NCI-H2227 treated with DMSO at 0.1 percent for 48 hours (cell line): ENCODE measurements at places on chromosomes 5 and 9.

DNA sequence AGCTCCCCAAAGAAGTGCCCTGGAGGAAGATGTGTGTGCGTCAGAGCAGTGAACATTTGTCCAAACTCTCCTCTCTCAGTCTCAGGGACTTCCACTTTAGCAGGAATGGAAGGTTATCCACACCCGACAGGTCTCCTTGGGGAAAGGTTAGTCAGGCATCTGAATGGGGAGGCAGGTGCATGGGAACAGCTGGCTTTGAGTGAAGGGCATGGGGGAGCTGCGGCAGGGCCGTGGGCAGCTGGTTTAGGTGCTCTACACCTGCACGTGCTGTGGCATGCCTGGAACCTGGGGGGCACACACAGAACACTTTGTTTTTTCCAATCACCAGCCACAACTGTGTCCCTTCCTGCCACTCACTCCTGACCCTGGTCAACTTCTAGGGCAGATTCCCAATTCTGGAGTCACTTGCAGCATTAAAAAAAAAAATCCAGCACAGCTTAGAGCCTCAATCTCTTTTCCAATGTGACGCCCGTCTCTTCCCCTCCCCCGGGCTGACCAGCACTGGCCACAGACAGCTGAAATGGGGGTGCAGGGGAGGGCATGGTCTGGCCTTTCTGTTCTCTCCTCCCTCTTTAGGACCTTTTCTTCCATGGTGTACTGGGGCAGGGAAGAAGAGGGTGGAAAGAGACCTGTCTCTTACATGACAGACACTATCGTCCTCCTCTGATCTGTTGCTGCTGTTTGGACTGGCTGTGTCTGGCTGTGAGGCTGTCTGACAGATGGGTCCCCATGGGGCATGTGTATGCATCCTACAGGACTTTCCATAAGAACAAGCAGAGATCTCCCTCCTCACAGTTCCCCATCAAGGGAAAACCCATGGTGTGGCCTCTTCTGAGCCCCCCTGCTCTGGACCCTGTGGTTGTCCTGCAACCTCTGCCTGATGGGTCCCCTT, 9.5 kb upstream of the IL3 start:
- no peak for DNase-seq

GRCh38 chr5:29185558-29185957, 2007.9 kb upstream of the CDH6 start:
- no peak for DNase-seq

DNA sequence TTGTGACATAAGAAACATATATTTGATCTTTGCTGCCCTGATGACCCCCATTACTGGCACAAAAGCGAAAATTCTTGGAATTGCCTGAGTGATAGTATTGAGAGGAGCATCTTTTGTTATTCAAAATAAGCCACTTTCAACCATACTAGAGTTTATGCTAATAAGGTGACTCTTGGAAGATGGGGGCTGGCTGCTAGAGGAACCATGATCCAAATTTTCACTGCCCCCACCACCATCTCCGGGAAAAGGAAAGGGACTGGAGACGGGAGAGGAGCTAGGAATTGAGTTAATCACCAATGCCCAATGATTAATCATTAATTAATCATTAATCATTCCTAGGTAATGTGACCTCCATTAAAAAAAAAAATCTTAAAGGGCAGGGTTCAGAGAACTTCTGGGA, 25.6 kb downstream of the FBXW11 start:
- DNase-seq, result no peak

DNA sequence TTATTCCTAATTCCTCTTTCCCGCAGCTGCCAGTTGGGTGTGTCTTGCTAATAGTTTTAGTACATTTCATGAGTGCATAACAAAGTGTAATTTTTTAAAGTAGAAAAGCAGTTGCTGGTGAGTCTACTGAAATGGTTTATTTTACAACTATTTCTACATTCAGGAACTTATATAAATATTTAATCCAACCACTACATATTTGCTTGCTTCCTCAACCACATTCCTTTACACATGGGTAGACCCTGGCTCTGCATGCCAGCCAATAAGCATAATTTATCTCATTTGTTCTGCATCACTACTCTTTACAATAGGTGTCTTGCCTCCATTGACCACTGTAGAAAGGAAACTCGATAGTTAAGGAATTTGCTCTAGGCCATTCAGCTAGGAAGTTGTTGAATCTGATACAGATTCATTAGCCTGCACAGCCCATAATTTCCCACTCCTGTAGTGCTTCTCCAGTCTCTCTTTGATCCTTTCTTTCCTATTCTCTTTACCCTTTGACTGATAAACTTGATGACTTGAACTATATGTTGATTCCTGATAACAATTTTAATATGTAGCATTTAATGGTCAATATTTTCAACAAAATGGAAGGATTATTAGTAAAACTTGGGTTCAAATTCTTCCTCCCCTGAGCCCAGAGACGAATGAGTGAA, 342.5 kb upstream of the ACTBL2 start:
- no peak for DNase-seq

DNA sequence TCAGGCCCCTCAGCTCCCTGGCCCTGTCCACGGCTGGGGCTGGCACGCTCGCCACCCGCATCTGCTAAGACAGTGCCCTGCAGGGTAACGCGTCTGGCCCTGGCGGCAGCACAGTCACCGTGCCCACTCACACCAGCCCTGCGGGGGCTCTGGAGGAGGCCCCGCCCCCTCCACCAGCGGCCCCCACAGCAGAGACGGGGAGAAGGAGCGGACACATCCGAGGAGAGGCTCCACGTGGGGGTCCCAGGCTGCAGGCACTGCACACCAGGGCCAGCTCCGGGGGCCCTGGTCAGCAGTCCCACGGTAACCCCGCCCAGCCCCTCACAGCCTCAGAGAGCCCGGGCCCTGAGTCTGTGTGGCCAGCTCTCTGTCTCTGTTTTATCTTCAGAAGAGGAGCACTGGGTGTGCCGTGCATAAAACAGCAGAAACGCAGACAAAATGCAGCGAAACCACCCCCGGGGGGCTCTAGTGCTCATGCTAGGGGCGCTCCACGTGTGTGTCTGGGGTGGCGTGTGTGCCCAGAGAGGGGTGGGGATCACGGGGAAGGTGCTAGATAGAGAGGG, 47.5 kb upstream of the NRARP start:
- DNase-seq, result no peak

GRCh38 chr9:120343416-120343815, 236.6 kb downstream of the CDK5RAP2 start:
- DNase-seq, result no peak

- DNase-seq, result no peak
These were observed 286.0 kb downstream of the ZSWIM6 start for GRCh38 chr5:61617995-61618525.

- peak; percentile 17 for DNase-seq
These were observed 10.6 kb upstream of the PPP1R26 start for GRCh38 chr9:135468854-135469521.

- no peak for DNase-seq
These were observed 663.9 kb upstream of the RGMB start for GRCh38 chr5:98109561-98110006.

GRCh38 chr9:132681561-132681960, 11.3 kb downstream of the GTF3C4 start:
- no peak for DNase-seq

- DNase-seq, result no peak
These were observed 307.3 kb downstream of the PIK3R1 start for GRCh38 chr5:68522863-68523262.

DNA sequence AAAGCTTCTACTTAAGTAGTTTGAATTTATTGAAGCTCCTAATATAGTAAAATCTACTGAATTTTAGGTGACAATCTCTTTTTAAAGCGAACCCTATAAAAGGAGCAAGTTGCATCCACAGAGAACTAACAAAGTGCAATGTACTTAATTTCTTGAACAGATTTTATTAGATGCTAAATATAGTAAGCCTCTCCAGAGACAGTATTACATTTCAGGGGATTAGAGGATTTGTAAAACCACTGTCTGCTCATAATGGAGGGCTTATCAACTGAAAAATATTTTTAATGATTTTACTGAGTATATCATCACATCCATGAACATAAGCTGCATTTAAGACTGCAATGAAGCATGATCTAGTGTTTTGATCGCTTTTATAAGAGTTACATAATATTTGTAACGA, 230.0 kb upstream of the EFNA5 start:
- DNase-seq, result no peak

DNA sequence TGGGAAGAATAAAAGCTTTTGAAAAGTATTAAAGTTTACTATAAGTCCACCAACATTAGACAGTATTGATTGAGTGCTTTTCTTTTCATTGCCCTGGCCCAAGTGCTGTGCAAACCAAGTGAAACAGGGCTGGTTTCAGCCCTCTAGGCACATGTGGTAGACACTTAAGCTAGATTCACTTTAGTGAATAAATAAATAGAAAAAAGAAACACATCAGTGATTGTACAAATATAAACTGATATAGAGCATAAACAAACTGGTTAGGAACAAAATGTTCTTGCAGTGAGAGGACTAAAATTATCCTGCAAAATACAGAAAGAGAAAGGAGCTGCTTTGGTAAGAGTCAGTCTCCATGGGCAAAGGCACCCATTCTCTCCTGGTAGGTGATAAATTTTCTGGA, 29.7 kb downstream of the ACTBL2 start:
- DNase-seq, result no peak

- DNase-seq, result no peak
These were observed 18.2 kb downstream of the PPP2R2B start for GRCh38 chr5:146860213-146860893.

DNA sequence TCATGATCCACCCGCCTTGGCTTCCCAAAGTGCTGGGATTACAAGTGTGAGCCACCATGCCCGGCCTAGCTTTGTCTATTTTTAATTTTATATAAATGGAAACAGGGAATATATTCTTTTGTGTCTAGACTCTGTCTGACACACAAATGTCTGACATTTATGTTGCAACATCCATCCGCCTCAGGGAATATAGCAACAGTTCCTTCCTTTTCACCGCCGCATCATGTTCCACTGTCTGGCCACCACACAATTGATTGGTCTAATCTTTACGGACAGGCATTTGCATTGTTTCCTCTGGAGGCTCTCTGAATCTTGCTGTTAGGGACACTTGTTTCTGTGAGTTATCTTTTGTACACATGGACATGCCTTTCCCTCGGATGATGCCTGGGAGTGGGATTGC, 20.1 kb upstream of the TBC1D9B start:
- DNase-seq, result no peak

GRCh38 chr5:139512786-139513390, 30.3 kb upstream of the STING1 start:
- no peak for DNase-seq

- DNase-seq, result no peak
These were observed 619.2 kb upstream of the CLINT1 start for GRCh38 chr5:158478139-158478538.

DNA sequence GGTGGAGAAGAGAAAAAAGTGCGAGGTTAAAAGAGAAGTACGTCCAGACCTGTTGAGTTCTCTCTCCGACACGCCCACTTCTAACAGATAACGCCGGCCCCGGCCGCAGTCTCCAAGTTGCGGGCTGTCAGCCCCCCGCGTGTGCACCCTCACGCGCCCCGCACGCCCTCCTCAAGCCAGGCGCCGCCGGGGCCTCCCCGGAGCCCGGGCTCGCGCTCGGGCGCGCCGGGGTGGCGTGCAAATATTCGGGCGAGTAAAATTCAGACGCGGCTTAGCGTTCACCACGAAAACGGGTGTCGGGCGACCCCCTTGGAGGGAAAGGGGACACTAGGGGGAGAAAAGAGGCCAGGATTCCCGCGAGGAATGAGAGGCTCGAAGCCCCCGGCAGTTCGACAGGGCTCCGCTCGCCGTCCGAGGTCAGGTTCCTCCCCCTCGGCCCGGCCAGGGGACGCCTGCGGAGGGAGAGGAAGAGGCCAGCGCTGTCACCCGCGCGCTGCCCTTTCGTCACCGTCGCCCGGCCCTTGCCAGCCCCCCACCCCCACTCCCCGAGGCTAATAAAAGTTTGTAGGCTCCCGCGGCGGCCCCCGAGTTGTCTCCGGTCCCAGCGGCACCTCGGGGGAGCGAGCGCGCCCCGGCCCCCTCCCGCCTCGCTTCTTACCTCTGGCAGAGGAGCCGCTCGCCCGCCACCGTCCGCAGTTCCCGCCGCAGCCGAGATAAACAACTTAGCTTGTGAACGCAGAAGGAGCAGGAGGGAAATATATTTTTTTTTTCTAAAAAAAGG, 743 bp downstream of the NR3C1 start:
- DNase-seq, result no peak

GRCh38 chr5:115463983-115464382, 80.6 kb downstream of the FEM1C start:
- DNase-seq, result no peak

GRCh38 chr9:98191671-98192502, 550 bp downstream of the CORO2A start:
- DNase-seq, result no peak

GRCh38 chr9:108045851-108046250, 556.3 kb upstream of the KLF4 start:
- no peak for DNase-seq

DNA sequence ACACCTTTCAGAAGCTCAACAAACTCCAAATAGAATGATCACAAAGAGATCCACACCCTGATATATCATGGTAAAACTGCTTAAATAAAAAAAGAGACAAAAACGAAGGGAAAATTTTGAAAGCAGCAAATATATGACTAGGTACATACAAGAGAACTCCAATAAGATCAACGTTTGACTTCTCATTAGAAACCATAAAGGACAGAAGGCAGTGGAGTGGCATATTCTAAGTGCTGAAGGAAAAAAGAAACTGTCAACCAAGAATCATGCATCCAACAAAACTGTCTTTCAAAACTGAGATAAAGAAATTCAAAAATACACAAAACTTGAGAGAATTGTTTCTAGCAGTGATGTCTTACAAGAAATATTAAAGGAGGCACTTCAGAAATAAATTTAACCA, 11.2 kb downstream of the SLC22A4 start:
- DNase-seq, result no peak

DNA sequence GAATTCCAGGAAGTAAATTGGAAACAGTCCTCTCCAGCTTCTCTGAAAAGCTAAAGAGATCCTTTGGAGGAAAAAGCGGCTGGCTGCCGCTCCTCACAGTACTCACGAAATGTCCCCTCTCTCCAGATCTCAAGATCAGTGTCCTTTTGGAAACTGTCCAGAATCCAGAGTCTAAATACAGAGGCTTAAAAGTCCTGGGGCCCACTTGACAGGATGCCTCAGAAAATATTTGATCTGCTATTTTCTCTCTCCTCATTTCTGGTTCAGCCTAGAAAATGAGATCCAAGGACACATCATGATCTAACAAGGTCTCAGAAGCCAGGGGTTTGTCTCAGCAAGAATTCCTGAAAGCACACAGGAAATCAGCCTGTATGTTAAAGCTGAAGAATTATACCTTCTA, 7.2 kb downstream of the C1QTNF2 start:
- no peak for DNase-seq

DNA sequence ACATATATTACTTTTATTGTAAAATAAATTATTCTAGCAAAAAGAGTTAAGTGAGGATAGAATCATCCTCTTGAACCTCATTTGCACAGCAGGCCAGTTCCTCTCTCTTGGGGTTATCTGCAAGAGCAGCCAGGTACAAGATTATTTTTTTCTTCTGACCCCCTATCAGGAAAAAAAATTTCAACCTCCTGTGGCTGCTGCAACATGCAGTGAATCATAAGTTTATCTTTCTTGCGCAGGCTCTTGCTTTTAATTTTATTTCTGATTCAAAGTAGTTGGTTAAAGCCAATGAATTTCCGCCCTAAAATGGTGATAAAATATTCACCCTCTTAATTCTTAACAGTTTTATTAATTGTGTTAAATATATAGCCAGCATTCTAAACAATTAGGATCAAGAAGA, 69.7 kb upstream of the PPP3R2 start:
- no peak for DNase-seq
